Frontal cortex (tissue), 4 donors: ENCODE measurements at places on chromosomes 6 and 20. TPM values are rescaled to one million over a fixed set of nuclear protein-coding genes. Genes with fewer than 3 reads are reported as not detected.

TCF21 gene
- not detected for total RNA-seq

CYP39A1 gene
- total RNA-seq = 2.9 TPM

TRIM15 gene
- not detected for total RNA-seq

JARID2 gene
- 16.3 TPM for total RNA-seq

LPA gene
- 1.2 TPM for total RNA-seq

UCKL1 gene
- total RNA-seq = 14.3 TPM

NRSN1 gene
- total RNA-seq = 22.0 TPM

LAMA4 gene
- total RNA-seq = 24.1 TPM

DLK2 gene
- 8.6 TPM for total RNA-seq

NINL gene
- 20.0 TPM for total RNA-seq

PGC gene
- under 0.01 TPM for total RNA-seq

MAP3K4 gene
- 32.2 TPM for total RNA-seq

KIF25 gene
- 0.41 TPM for total RNA-seq

OR2H1 gene
- total RNA-seq = under 0.01 TPM

SLC17A5 gene
- 29.8 TPM for total RNA-seq

USP49 gene
- total RNA-seq = 10.6 TPM

PRRC2A gene
- total RNA-seq = 30.6 TPM

CAGE1 gene
- not detected for total RNA-seq

PKHD1 gene
- not detected for total RNA-seq

SYNGAP1 gene
- 35.1 TPM for total RNA-seq

RHAG gene
- total RNA-seq = 0.41 TPM

NQO2 gene
- total RNA-seq = 6.1 TPM

GLP1R gene
- 0.41 TPM for total RNA-seq

IPCEF1 gene
- total RNA-seq = 10.6 TPM

OR2H2 gene
- total RNA-seq = not detected

ULBP1 gene
- 1.6 TPM for total RNA-seq

ATP6V1G2 gene
- total RNA-seq = 54.6 TPM

CCN6 gene
- total RNA-seq = not detected

PTCHD4 gene
- 28.1 TPM for total RNA-seq

SCGN gene
- 30.2 TPM for total RNA-seq

GJA10 gene
- not detected for total RNA-seq

TTLL9 gene
- total RNA-seq = 1.2 TPM

FBXO30 gene
- total RNA-seq = 92.9 TPM

ROS1 gene
- total RNA-seq = not detected

ECT2L gene
- 0.82 TPM for total RNA-seq

LPIN3 gene
- total RNA-seq = 0.41 TPM

SLC22A16 gene
- not detected for total RNA-seq

SLC17A1 gene
- not detected for total RNA-seq

HEY2 gene
- total RNA-seq = 1.2 TPM

TRIM40 gene
- total RNA-seq = not detected

GPX5 gene
- not detected for total RNA-seq

MCM3 gene
- 11.0 TPM for total RNA-seq

ERVFRD-1 gene
- total RNA-seq = not detected

LY6G6D gene
- not detected for total RNA-seq

SASH1 gene
- 23.2 TPM for total RNA-seq

HSPA12B gene
- total RNA-seq = 2.4 TPM

HLA-DQA2 gene
- not detected for total RNA-seq

FAM217A gene
- total RNA-seq = not detected

TAP1 gene
- total RNA-seq = 3.7 TPM

GABRR1 gene
- not detected for total RNA-seq

UNC93A gene
- total RNA-seq = not detected

TNNC2 gene
- total RNA-seq = not detected

NFATC2 gene
- total RNA-seq = 0.41 TPM

MYBL2 gene
- 0.41 TPM for total RNA-seq

LAMP5 gene
- total RNA-seq = 12.6 TPM

BPIFB4 gene
- not detected for total RNA-seq

SLC32A1 gene
- total RNA-seq = 7.7 TPM

NMBR gene
- 4.9 TPM for total RNA-seq
